ENCODE measurements at places on chromosomes 7 and 10. TPM values are rescaled to one million over a fixed set of nuclear protein-coding genes. Genes with fewer than 3 reads are reported as not detected.

DNA sequence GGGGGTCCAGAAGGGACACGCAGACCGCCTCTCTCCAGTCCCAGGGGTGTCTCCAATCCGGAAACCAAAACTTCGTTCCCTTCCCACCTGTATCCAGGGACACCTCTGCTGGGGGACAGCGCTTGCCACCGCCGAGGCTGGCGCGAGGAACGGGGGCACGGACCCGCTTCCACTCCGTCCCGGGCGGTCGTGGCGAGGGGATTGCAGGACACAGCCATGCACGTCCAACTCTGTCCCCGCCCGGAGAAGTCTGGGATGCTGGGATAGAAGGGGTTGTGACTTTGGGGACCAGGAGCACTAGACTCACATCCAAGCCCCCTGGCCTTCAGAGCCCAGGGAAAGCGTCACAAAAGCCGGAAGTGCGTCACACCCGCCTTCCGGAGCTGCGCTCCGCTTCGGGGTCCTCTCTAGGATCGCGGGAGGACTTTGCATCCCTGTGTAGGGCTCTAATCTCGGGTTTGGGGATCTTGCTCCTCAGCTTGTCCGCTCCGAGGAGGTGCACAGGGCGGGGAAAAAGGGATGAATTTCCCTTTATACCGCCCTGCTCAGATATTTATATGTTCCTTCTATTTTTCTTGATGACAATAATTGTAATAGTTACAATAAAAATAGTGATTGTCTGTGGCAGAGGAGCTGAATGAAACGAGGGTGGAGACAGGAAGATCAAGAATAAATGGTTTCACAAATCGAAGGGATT is at the start of gene FAM200A:
FAM200A (minus strand) TSS at position 348 of the 697 bp plus-strand sequence. CDS start 3,707 bp downstream, outside the sequence.
- no peaks in the 10 kb centered on the region for H3K27me3 ChIP-seq
- DNase-seq: peak; percentile 98
- peaks cover 14% of the 10 kb centered on the region for H3K4me1 ChIP-seq

Gene NUTM2E
- not detected for total RNA-seq

DNA sequence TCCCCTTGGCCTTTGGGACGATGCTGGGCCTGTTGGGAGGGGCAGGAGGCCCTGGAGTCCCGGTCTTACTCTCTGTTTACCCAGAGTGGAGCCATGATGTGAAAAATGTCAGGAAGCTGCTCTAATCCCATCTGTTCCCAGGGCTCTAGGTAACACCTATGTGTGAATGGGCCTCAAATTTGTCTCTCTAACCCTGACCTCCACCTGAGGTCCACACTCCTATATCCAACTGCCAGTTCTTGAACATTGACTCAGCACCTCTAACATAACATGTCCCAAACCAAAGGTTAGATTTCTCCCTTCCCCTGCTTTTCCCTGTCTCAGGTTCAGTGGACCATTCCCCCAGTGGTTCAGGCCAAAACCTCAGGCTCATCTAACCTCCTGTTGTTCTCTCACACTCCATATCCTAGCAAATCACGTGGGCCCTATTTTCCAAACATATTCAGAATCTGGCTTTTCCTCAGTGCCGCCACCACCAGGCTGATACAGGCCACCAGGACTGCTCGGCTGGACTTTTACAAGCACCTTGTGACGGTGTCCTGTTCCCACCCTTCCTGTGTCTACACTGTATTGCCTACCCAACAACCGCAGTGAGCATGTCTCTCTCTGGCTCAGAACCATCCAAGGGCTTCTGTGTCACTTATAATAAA is 130.6 kb downstream of the ATXN7L1 start:
- H3K36me3 ChIP-seq: no peaks in the 10 kb centered on the region
- H3K27me3 ChIP-seq: no peaks in the 10 kb centered on the region
- peaks cover 18% of the 10 kb centered on the region for H3K4me1 ChIP-seq
- no peak overlapping the region for H3K27ac ChIP-seq
- DNase-seq: no peak

DNA sequence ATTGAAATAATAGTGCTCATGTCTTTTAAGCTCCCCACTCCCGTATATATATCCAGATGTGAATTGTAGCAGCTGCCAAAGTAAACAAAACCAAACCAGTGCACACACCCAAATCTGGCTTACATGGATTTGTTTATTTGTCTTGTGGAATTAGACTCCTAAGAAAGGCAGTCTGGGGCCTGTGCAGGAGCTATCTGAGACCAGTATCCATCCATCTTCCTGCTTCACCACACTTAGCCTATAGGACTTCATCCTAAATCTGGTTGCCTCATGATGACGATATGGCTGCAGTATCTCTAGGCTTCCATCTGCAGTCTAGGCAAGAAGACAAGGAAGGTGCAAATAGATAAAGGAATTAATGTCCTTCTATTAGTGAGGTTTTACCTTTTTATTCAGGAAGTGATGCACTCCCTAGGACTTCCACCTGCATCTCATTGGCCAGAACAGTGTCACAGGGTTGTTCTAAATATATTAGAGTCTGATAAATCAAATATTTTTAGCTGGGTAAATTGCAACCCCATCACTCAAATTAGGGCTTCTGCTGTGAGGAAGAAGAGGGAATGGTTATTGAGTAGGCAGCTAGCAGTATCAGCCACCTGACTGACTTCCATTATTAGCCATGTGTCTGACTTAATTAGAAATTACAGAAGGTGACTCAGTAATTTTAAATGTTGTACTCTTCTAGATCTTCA is 6.0 kb downstream of the WIPF3 start:
- no peak for DNase-seq
- peaks cover under 1% of the 10 kb centered on the region for H3K4me1 ChIP-seq
- no peaks in the 10 kb centered on the region for H3K36me3 ChIP-seq
- peaks cover 53% of the 10 kb centered on the region for H3K27me3 ChIP-seq
- H3K4me3 ChIP-seq: no peak overlapping the region

GRCh38 chr7:102287111-102287980 is 678 bp downstream of the SH2B2 start:
- H3K27me3 ChIP-seq: peaks cover 14% of the 10 kb centered on the region
- peak overlapping the region; percentile 88 for H3K4me3 ChIP-seq
- H3K4me1 ChIP-seq: peaks cover 86% of the 10 kb centered on the region
- peak; percentile 89 for DNase-seq
- peak overlapping the region; percentile 95 for H3K27ac ChIP-seq

Gene MARVELD1
- 24.6 TPM for total RNA-seq

Gene METTL27
- 5.8 TPM for total RNA-seq

GRCh38 chr10:16030562-16030961 is 170.3 kb upstream of the MINDY3 start:
- H3K27me3 ChIP-seq: no peaks in the 10 kb centered on the region
- no peaks in the 10 kb centered on the region for H3K36me3 ChIP-seq
- H3K4me1 ChIP-seq: no peaks in the 10 kb centered on the region
- no peak overlapping the region for H3K4me3 ChIP-seq

Gene IL15RA
- total RNA-seq: 20.7 TPM

- DNase-seq: peak; percentile 58
- no peaks in the 10 kb centered on the region for H3K27me3 ChIP-seq
- no peaks in the 10 kb centered on the region for H3K36me3 ChIP-seq
- no peak overlapping the region for H3K27ac ChIP-seq
- H3K4me1 ChIP-seq: no peaks in the 10 kb centered on the region
These were observed 112.2 kb downstream of the PTPN20 start for GRCh38 chr10:47023237-47024045.

- no peaks in the 10 kb centered on the region for H3K36me3 ChIP-seq
- no peaks in the 10 kb centered on the region for H3K4me1 ChIP-seq
- DNase-seq: no peak
- H3K27ac ChIP-seq: no peak overlapping the region
These were observed 234.0 kb downstream of the SNX10 start for GRCh38 chr7:26525398-26526264.

Gene EEPD1
- 11.7 TPM for total RNA-seq

DNA sequence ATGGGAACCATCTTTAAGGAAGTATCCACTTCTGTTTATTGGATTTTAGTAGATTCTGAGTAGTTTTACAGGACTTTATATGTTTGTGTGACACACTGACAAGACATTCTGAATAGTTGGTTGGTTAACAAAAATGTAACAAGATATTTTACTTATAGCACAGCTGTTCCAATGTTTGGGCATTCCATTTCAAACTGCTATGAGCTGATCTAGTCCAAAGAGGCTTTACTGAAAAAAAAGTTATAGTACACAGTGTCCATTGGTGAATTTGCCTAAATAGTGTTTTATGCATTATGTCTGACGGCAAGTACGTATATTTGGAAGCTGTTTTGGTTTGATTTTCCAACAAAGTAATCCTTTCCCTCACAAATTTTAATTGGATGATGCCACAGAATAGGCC is 99.1 kb downstream of the SAMD9 start:
- H3K4me3 ChIP-seq: no peak overlapping the region
- DNase-seq: no peak
- no peaks in the 10 kb centered on the region for H3K27me3 ChIP-seq
- no peaks in the 10 kb centered on the region for H3K36me3 ChIP-seq
- no peaks in the 10 kb centered on the region for H3K4me1 ChIP-seq
- no peak overlapping the region for H3K27ac ChIP-seq

- no peak overlapping the region for H3K4me3 ChIP-seq
- no peak for DNase-seq
- no peaks in the 10 kb centered on the region for H3K4me1 ChIP-seq
- H3K27me3 ChIP-seq: no peaks in the 10 kb centered on the region
These were observed 104.8 kb downstream of the PPP1R3C start for GRCh38 chr10:91528080-91528479.

- no peak overlapping the region for H3K4me3 ChIP-seq
- DNase-seq: no peak
- no peak overlapping the region for H3K27ac ChIP-seq
- no peaks in the 10 kb centered on the region for H3K27me3 ChIP-seq
- H3K36me3 ChIP-seq: no peaks in the 10 kb centered on the region
These were observed 209.1 kb downstream of the BICC1 start for GRCh38 chr10:58721601-58722281.

Gene BRAT1
- total RNA-seq: 34.5 TPM

Data from spleen (tissue), 13 donors.